Bladder microvascular endothelial cell (primary cell): ENCODE measurements at places on chromosomes 2 and 18. TPM values are rescaled to one million over a fixed set of nuclear protein-coding genes. Genes with fewer than 3 reads are reported as not detected.

RBKS gene
- total RNA-seq = 1.2 and 1.3 TPM in 2 replicates

IL1F10 gene
- not detected in 2 replicates for total RNA-seq

CNPPD1 gene
- total RNA-seq = 21.4 and 39.2 TPM in 2 replicates

C2orf80 gene
- not detected in 2 replicates for total RNA-seq

CDH19 gene
- 0.06 and 0.16 TPM in 2 replicates for total RNA-seq

MLPH gene
- 0.19 and 0.81 TPM in 2 replicates for total RNA-seq

C2orf74 gene
- 6.3 and 11.8 TPM in 2 replicates for total RNA-seq

SLC11A1 gene
- total RNA-seq = 0.13 and 0.16 TPM in 2 replicates

OSBPL6 gene
- 0.65 and 13.4 TPM in 2 replicates for total RNA-seq

ST6GAL2 gene
- total RNA-seq = 0.25 TPM in 1 of 2 replicates, not detected in the other

GLI2 gene
- under 0.01 TPM in 1 of 2 replicates, not detected in the other for total RNA-seq

VSNL1 gene
- not detected in 2 replicates for total RNA-seq

RAD51AP2 gene
- not detected in 2 replicates for total RNA-seq

MAL gene
- not detected in 2 replicates for total RNA-seq

FBLN7 gene
- 1.3 and 4.4 TPM in 2 replicates for total RNA-seq

SPP2 gene
- total RNA-seq = not detected in 2 replicates

IL18R1 gene
- total RNA-seq = 0.65 and 0.82 TPM in 2 replicates

CPLX4 gene
- total RNA-seq = not detected in 2 replicates

GCFC2 gene
- 6.2 and 13.0 TPM in 2 replicates for total RNA-seq

KCNS3 gene
- 0.31 and 0.65 TPM in 2 replicates for total RNA-seq

COL3A1 gene
- 5.0 and 22.5 TPM in 2 replicates for total RNA-seq

CSRNP3 gene
- total RNA-seq = under 0.01 and 0.82 TPM in 2 replicates

TUBA3E gene
- total RNA-seq = not detected in 2 replicates

ICA1L gene
- total RNA-seq = 1.5 and 1.9 TPM in 2 replicates

ATOH8 gene
- 25.1 and 31.7 TPM in 2 replicates for total RNA-seq

INHA gene
- not detected in 2 replicates for total RNA-seq

MC4R gene
- total RNA-seq = not detected in 2 replicates

SKA1 gene
- total RNA-seq = 5.6 and 10.7 TPM in 2 replicates

CIDEA gene
- total RNA-seq = 0.19 and 1.5 TPM in 2 replicates

RAMP1 gene
- total RNA-seq = 0.25 TPM in 1 of 2 replicates, not detected in the other

ERMN gene
- total RNA-seq = not detected in 2 replicates

GPAT2 gene
- total RNA-seq = 11.3 and 13.9 TPM in 2 replicates

IL36G gene
- total RNA-seq = not detected in 2 replicates

ROCK1 gene
- 26.1 and 50.0 TPM in 2 replicates for total RNA-seq

TP53I3 gene
- total RNA-seq = 46.4 and 120 TPM in 2 replicates

VWC2L gene
- total RNA-seq = not detected in 2 replicates

MRPL44 gene
- total RNA-seq = 24.4 and 26.8 TPM in 2 replicates
